NB4 (cell line): ENCODE measurements at places on chromosomes 3 and 15.

- no peak for DNase-seq
Observed at GRCh38 chr3:139283301-139283700, 60.5 kb upstream of the MRPS22 start.

- DNase-seq: no peak
Observed at GRCh38 chr3:123414973-123415775, 33.7 kb downstream of the ADCY5 start.

DNA sequence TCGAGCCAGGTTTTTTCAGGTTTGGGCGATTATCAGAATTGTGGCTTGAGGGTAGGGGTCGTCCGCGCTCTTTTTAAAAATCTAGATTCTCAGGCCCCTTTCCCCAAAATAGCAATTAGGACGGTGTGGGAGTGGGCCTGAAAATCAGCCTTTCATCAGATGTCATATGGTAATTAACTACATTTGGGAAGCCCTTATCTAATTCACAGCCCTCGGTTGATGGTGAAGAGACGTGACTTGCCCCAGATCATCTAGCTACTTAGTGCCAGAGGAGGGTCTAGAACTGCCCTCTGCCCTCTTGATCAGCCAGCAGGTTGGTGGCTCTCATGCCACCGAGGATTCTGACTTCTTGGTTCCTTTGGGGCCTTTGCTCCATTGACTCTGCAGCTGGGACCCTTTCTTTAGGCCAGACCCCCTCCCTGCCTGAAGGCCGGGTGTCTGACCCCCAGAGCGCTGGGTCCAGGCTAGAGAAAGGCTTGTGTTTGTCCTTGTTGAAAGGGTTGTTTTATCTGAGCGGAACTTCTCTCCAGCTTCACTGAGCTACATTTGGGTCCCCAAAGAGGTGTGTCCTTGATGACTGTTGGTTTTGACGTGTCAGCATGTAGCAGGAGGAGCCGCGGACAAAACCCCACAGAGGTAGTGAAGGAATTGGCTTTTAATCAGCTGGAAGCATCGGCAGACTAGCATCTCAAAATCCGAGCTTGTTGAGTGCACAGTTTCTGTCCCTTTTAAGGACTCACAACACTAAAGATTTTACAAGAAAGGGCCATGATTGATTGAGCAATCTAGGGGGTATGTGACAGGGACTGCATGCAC, 857 bp downstream of the AEN start:
- peak; percentile 72 for DNase-seq

DNA sequence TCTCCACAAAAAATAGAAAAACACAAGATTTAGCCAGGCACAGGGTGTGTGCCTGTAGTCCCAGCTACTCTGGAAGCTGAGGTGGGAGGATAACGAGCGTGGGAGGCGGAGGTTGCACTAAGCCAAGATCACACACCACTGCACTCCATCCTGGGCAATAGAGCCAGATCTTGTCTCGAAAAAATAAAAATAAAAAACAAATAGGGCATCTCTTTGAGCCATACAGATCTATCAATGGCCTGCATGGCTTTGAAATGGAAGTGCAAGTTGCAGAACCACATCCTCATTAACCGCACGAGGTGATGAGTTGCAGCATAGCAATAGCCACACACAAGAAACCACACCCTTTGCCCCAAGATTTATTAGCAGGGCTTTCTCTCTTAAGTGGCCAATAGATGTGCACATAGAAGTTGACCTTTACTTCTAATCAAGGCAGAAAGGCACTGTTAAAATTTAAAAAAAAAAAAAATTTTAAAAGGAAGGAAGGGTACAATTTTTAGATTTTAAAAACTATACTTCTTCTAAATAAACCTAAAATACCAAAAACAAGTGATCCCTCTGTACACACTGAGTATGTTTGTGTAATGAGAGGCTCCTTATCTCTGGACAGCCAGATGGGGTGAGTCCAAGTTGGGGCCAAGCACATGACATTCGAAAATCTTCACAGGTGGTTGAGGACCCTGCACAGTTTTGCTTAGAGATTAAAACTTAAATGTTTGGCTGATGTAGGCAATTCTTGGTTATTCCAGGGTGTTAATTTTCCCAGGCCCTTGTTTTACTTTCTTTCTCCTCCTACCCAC, 53.4 kb downstream of the FILIP1L start:
- peak; percentile 70 for DNase-seq

GRCh38 chr15:44023176-44023575, 171.9 kb downstream of the FRMD5 start:
- no peak for DNase-seq

GRCh38 chr3:29643034-29643425, 362.2 kb downstream of the RBMS3 start:
- DNase-seq: no peak

- DNase-seq: peak; percentile 75
Observed at GRCh38 chr3:10557781-10558373, 52.5 kb upstream of the ATP2B2 start.

DNA sequence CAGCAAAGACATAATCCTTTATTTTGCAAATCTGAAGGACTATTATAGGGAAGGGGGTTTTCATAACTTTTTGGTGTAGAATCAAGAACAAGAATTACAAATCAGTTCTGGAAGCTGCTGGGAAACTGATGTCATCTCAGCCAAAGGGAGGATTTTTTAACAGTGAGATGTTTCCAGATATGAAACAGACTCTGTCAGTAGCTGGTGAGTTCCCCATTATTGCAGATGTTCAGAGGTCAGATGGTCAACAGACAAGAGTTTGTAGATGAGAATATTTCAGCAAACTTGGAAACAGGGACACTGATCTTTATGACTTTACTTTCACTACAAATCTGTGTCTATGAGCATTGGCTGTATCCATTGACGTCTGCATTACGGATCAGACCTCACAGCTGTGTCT, 71.9 kb upstream of the LPP start:
- DNase-seq: no peak

GRCh38 chr15:80568298-80568697, 126.8 kb upstream of the ABHD17C start:
- DNase-seq: no peak

DNA sequence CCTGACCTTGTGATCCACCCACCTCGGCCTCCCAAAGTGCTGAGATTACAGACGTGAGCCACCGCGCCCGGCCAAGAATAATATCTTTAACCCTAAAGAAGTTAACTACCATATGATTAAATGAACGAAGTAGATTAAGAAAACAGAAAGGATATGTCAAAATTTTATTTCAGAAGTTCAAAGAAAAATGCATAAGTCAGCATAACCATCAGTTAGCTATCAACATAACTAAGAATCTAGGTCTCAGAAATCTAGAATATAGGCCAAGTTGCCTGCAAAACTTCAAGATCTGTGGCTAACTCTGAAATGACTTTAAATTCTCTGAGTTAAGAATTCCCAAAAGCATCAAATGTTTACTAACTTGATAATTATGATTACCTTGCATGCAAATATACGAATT, 38.0 kb downstream of the INO80 start:
- no peak for DNase-seq

- DNase-seq: no peak
Observed at GRCh38 chr15:77622934-77623754, 9.6 kb downstream of the LINGO1 start.

GRCh38 chr15:100981086-100981485, 61.9 kb downstream of the LRRK1 start:
- no peak for DNase-seq

DNA sequence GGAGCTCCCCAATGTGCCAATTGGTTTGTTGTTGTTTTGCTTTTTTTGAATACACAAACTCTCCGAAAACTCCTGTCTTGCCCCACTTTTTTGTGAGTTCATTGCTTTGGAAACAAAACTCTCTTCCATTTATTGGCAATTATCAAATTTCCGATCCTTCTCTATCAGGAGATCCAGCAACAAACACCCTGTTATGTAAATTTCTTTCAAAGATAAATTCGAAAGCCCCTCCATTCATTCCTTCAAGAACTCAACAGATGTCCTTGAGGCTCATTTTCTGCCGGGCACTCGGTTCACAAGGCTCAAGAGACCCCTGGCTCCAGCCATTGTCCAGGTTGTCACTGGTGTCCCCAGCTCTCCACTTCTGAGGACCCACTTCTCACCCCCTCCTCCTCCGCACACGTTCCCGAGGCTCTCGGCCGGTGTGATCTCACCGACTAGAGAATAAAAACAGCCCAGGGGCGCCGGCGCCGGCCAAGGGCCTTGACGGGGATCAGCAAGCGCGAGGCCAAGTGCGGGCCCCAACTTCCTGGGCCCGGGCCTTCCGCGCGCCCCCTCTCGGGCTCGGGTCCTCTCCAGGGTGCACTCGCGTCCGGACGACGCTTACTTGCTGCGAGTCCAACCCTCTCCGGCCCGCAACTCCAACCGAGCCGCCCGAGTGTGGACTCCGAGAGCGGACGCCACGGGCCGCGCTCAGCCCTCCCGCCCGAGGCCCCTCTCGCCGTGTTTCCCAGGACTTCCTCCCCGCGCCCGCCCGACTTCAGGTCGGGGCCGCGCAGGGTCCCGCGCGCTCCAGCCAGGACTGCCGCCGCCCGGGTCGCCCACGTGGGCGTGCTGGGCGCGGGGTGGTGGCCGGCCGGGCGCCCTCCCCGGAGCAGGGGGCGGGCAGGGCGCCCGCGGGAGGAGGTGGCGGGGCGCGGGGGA, 533 bp upstream of the SMAD3 start:
- no peak for DNase-seq

- no peak for DNase-seq
Observed at GRCh38 chr3:90132197-90132596, 1024.8 kb downstream of the EPHA3 start.

DNA sequence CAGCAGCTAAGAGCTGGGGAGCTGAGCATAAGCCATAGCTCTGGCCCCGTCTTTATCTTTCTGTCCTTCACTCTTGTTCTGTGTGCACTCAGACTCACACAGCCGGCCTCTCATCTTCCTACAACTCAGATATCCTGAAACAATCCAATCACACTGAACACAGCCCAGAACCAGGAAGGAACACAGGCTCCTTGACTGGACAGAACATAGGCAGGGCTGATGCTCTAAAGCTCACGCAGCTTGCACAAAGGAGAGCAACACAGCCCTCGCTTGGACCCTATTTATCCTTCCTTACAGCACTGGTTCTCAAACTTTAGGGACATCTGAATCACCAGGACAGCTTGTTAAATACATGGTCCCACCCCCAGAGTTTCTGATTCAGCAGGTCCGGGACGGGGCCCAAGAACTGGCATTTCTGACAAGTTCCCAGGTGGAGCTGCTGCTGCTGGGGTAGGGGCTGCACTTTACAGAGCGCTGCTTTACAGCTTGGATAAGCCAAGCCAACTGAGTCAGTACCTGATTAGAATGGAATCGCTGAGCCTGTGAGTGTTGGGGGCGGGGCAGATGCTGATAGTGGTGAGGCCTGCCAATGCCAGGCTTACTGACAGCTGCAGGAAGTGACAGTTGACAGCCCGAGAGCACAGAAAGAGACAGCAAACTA, 65.1 kb downstream of the MRPL46 start:
- DNase-seq: peak; percentile 19

DNA sequence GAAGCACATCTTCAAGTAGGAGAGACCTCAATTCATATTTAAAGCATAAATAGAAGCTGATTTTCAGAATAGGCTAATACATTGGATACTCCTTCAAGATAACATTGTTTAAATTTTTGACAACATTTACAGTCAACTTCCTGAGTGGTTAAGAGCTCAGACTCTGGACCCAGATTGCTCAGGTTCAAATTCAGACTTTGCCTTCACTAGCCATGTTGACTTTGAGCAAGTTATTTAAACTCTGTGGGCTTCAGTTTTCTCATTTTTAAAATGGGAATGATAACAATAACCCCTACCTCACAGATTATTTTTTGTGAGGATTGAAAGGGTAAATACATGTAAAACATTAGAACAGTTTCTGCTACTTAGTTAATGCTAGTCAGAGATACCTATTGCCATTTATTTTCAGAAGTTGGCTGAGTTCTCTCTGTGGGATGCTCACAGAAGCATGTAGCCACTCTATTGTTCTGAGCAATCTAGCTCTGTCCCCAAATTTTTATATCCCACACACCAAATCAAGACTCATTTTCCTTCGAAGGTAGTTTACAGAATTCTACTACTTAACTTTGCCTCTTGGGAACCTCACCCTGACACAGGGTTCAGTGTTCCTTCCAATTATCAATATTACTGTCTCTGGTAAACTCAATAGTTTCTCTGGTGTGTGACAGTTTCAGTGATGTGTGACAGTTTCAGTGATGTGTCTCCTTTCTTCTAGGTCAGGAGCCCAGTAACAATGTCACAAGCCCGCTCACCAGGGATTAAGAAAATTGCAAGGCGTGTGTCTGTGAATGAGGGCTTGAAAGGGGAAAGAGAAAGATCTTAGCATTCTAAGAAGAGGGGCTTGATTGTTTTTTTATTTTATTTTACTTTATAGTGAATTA, 79.4 kb upstream of the OSTN start:
- DNase-seq: no peak

- DNase-seq: no peak
Observed at GRCh38 chr15:91133511-91133910, 33.5 kb downstream of the SV2B start.

- peak; percentile 59 for DNase-seq
Observed at GRCh38 chr3:151976211-151977050, 103.0 kb downstream of the SUCNR1 start.

GRCh38 chr3:115292131-115292530, 145.0 kb upstream of the ZBTB20 start:
- DNase-seq: no peak

GRCh38 chr3:130950641-130951040, 56.8 kb downstream of the ATP2C1 start:
- no peak for DNase-seq

DNA sequence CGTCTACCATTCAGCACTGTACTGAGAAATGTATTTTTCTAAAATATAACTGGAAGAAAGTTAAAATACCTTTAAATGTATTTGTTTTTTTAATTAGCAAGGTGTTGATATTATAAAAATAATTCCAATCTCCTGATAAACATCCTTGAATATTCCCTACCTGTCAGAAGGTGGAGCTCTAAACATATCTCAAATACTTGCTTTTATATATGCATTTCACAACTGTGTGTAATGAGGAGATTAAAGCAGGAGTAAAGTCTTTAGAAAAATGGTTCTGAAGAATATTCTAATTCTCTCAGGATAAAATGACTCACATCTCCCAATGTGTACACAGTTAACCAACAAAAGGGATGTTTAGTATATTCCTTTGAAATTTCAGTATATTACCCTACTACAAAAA, 422.7 kb downstream of the PLCL2 start:
- no peak for DNase-seq

GRCh38 chr3:197711973-197712707, 24.6 kb downstream of the RUBCN start:
- peak; percentile 89 for DNase-seq

DNA sequence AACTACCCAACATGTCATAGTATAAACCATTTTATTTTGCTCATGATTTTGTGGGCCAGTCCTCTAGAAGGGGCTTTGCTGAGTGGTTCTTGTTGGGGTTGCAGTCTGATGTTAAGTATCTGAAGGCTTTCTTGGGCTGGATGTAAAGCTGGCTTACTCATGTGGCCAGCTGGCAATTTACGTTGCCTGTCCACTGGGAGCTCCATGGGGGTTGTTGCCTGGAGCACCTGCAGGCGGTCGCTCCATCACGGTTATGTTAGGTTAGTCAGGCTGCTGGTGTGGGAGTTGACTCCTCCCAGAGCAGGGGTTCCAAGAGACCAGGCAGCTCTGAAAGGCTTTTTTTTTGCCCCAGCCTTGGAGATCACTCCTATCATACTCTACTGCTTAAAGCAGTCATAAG, 98.1 kb downstream of the NR1D2 start:
- DNase-seq: no peak

- DNase-seq: no peak
Observed at GRCh38 chr3:182597621-182598041, 195.7 kb upstream of the ATP11B start.

GRCh38 chr3:131178710-131179375, 152.2 kb downstream of the NEK11 start:
- DNase-seq: no peak

GRCh38 chr3:157531771-157532170, 28.6 kb upstream of the VEPH1 start:
- DNase-seq: no peak

- peak; percentile 61 for DNase-seq
Observed at GRCh38 chr15:91311986-91312385, 211.9 kb downstream of the SV2B start.
